Ovary (tissue), 10 donors: ENCODE measurements at places on chromosomes 3 and 15. TPM values are rescaled to one million over a fixed set of nuclear protein-coding genes. Genes with fewer than 3 reads are reported as not detected.

GRCh38 chr15:72991026-72991425 lies 61.2 kb upstream of the NEO1 start:
- H3K27ac ChIP-seq, result no peak overlapping the region
- no peak for DNase-seq
- H3K27me3 ChIP-seq, result no peaks in the 10 kb centered on the region
- no peaks in the 10 kb centered on the region for H3K36me3 ChIP-seq
- peaks cover 16% of the 10 kb centered on the region for H3K4me1 ChIP-seq
- no peak overlapping the region for H3K4me3 ChIP-seq

DNA sequence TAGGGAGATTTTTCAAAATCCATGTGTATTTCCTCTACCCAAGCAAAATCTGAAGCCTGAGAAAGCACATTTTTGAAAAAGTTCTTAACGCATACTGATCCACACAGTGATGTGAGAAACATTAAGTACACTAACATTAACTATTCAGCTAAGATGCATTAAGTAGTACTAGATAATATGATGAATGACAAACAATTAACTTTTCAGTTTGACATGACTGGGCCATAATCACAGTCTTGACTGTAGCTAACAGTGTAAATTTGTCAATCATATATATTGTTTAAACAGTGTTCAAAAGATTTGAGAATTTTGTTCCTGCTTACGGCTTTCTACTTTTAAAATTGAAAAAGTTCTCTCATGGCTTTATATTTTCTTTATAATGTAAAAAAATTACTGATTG lies 72.0 kb downstream of the CNTN3 start:
- no peaks in the 10 kb centered on the region for H3K4me1 ChIP-seq
- H3K36me3 ChIP-seq, result no peaks in the 10 kb centered on the region
- H3K4me3 ChIP-seq, result no peak overlapping the region

DNA sequence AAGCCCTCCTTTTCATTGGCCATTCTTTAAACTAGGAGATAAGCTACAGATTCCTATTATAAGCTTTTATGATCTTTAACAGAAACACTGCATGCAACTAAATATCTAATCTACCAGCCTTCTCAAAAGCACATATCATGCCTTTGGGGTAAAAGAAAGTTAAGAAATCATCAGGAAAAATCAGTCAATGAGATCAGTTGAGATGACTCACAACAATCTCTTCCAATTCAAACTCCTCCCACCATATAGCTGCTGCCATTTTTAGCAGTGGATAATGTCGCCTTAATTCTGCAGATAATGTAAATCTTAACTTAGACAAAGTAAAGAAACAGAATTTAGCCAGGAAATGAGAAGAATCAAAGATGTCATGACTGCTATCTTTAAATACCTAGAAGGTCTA lies 135.2 kb upstream of the BCL6 start:
- H3K4me1 ChIP-seq, result no peaks in the 10 kb centered on the region
- no peaks in the 10 kb centered on the region for H3K27me3 ChIP-seq
- DNase-seq, result no peak
- H3K27ac ChIP-seq, result no peak overlapping the region
- no peak overlapping the region for H3K4me3 ChIP-seq

DNA sequence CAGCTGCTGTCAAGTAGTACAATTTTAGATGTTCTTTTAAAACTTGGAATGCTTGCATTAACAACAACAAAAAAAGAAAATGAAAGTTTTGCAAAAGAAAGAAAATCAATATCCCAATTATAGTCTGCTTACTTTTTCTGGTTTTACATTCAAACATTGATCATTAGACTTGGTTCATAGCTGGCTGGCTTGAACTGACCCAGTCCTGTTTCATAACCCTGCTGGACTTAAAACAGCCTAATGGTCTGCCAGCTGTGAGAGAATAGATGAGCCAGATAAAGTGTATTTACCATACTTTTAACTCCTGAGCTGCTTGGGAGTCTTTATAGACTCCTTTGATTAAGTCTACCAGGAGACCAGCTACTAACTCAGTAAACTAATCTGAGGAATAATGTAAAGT lies 59.2 kb downstream of the PIAS1 start:
- H3K27ac ChIP-seq, result no peak overlapping the region
- DNase-seq, result no peak
- peaks cover 9% of the 10 kb centered on the region for H3K4me1 ChIP-seq

DNA sequence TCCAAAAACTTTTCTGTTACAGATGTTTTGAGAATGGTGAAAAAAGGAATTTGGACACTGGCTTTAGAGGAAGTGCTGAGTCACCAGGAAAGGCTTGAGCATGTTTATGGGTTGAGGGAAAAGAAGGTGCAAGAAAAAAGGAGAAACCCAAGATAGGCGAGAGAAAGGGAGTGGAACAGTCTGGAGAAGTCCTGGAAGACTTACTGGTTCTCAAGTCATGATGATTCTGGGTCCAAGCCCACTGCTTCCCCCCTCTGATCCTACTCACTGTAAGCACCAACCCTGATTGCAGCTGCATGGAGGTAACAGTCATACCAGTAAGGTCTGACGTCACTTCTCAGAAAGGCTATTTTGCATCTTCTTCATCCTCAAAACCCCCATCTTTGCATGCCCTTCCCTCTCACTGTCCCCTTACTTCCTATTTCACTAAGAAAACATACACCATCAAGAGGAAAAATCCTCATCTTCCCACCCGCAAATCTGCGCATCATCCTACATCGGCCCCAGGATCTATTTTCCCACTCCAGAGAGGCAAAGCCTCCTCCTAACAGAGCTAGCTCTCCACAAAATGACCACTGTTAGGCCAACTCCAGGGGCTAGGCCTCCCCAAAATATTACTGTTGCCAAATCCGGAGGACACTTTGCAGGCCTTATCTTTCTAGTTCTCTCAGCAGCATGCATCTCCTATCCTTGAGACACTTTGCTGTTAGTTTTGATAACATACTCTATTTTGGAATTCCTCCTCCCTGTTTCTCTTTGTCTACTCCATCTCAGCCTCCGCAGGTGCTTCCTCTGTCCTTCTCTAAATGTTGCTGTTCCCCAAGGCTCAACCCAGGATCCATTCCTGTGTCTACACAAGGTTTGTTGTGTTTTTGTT lies 3.2 kb upstream of the ATP13A3 start:
- no peaks in the 10 kb centered on the region for H3K36me3 ChIP-seq
- no peak overlapping the region for H3K27ac ChIP-seq
- DNase-seq, result no peak
- no peaks in the 10 kb centered on the region for H3K27me3 ChIP-seq
- H3K4me1 ChIP-seq, result peaks cover 9% of the 10 kb centered on the region

- no peaks in the 10 kb centered on the region for H3K27me3 ChIP-seq
- H3K4me1 ChIP-seq, result peaks cover 8% of the 10 kb centered on the region
- no peaks in the 10 kb centered on the region for H3K36me3 ChIP-seq
- no peak for DNase-seq
- H3K27ac ChIP-seq, result no peak overlapping the region
Observed at GRCh38 chr15:99707473-99708270, 25.6 kb downstream of the LYSMD4 start.

GRCh38 chr3:149920119-149920518 lies 50.6 kb downstream of the PFN2 start:
- H3K4me1 ChIP-seq, result peaks cover 1% of the 10 kb centered on the region
- H3K27me3 ChIP-seq, result no peaks in the 10 kb centered on the region
- no peaks in the 10 kb centered on the region for H3K36me3 ChIP-seq
- DNase-seq, result no peak
- H3K27ac ChIP-seq, result no peak overlapping the region
- no peak overlapping the region for H3K4me3 ChIP-seq

- no peak overlapping the region for H3K27ac ChIP-seq
- no peaks in the 10 kb centered on the region for H3K27me3 ChIP-seq
- no peak overlapping the region for H3K4me3 ChIP-seq
- no peaks in the 10 kb centered on the region for H3K36me3 ChIP-seq
Observed at GRCh38 chr3:66255865-66256264, 35.1 kb downstream of the SLC25A26 start.

- no peaks in the 10 kb centered on the region for H3K27me3 ChIP-seq
- DNase-seq, result no peak
- no peaks in the 10 kb centered on the region for H3K36me3 ChIP-seq
- H3K27ac ChIP-seq, result no peak overlapping the region
- H3K4me3 ChIP-seq, result no peak overlapping the region
- H3K4me1 ChIP-seq, result peaks cover 24% of the 10 kb centered on the region
Observed at GRCh38 chr15:41789236-41789635, 15.0 kb downstream of the MAPKBP1 start.

GRCh38 chr15:99993262-99993661 lies 260.0 kb upstream of the LYSMD4 start:
- no peak overlapping the region for H3K4me3 ChIP-seq
- H3K27me3 ChIP-seq, result no peaks in the 10 kb centered on the region
- no peak overlapping the region for H3K27ac ChIP-seq
- H3K4me1 ChIP-seq, result no peaks in the 10 kb centered on the region

- no peak overlapping the region for H3K4me3 ChIP-seq
- H3K27ac ChIP-seq, result no peak overlapping the region
- H3K27me3 ChIP-seq, result no peaks in the 10 kb centered on the region
- no peaks in the 10 kb centered on the region for H3K4me1 ChIP-seq
- no peak for DNase-seq
Observed at GRCh38 chr3:20999661-21000060, 751.3 kb downstream of the ZNF385D start.

DNA sequence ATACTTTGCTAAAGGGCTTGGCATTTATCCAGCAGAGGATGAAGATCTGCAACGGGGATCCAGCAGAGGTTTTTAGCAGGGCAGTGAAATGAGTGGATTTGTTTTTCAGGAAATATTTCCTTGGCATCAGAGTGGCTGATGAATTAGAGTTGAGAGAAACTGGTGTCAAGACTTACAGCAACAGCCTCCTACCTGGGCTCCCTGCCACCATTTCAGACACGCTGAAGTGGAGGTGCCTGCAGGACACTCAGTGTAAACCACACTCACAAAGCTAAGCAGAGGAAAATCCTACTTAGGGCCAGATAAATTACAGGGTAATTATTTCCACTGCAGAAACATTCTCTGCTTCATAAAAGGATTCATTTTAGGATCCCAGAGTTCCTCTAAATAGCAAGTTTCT lies 519.7 kb downstream of the FGF12 start:
- H3K4me1 ChIP-seq, result peaks cover 2% of the 10 kb centered on the region
- no peak overlapping the region for H3K27ac ChIP-seq
- H3K4me3 ChIP-seq, result no peak overlapping the region

DNA sequence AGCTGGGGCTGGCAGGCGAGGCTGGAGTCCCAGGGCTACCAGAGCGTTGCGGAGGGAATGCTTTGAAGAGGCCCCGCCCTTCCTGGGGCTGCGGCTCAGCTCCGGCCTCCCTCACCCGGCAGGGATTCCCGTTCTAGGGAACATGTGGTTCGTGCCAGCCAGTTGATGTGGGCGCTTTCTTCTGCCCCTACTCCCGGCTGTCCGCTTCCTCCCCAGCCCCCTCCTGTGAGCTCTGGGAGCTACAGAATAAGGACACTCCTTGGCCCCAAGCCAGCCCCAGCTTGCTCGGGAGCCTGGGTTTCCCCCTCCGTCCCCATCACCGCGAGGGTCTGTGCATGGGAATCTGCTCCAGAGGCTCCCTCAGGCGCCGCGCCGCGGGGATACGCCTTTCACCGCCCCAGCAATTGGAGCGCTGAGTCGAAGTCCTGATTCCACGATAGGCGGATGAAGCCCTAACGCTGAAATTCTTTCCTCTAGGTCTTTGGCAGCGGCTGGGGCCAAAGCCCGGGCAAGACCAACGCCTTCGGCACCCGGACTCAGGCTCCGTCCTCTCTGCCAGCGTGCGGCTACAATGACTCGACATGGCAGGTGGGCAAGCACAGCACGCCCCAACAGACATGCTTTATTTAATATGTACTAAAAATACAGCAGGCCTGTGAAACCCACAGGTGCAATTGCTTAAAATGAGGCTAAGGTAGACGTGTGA lies 69.5 kb downstream of the KLF15 start:
- peak; percentile 73 for DNase-seq
- peak overlapping the region; percentile 33 for H3K4me3 ChIP-seq
- no peaks in the 10 kb centered on the region for H3K27me3 ChIP-seq
- no peaks in the 10 kb centered on the region for H3K36me3 ChIP-seq

- H3K27ac ChIP-seq, result no peak overlapping the region
- no peaks in the 10 kb centered on the region for H3K36me3 ChIP-seq
- DNase-seq, result no peak
- H3K27me3 ChIP-seq, result no peaks in the 10 kb centered on the region
- no peaks in the 10 kb centered on the region for H3K4me1 ChIP-seq
Observed at GRCh38 chr3:40996382-40996781, 202.9 kb upstream of the CTNNB1 start.

DNA sequence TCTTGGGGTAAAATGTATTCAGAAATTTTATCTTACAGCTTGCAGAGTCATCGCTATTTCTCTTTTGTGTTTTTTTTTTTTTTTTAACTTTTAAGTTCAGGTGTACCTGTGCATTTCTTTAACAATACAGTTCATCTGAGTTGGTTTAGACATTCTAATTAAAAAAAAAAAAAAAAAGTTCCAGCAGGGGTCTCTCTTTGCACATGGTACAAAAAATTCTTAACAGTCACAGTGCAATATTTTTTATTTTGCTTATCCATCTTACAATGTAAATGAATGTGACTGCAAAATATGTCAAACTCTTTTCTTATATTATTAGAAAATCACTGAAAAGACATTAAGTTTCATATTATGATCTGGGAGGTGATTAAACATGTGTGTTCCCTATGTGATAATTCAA lies 47.5 kb upstream of the SLC9A9 start:
- no peak for DNase-seq
- H3K27ac ChIP-seq, result no peak overlapping the region
- H3K27me3 ChIP-seq, result no peaks in the 10 kb centered on the region

DNA sequence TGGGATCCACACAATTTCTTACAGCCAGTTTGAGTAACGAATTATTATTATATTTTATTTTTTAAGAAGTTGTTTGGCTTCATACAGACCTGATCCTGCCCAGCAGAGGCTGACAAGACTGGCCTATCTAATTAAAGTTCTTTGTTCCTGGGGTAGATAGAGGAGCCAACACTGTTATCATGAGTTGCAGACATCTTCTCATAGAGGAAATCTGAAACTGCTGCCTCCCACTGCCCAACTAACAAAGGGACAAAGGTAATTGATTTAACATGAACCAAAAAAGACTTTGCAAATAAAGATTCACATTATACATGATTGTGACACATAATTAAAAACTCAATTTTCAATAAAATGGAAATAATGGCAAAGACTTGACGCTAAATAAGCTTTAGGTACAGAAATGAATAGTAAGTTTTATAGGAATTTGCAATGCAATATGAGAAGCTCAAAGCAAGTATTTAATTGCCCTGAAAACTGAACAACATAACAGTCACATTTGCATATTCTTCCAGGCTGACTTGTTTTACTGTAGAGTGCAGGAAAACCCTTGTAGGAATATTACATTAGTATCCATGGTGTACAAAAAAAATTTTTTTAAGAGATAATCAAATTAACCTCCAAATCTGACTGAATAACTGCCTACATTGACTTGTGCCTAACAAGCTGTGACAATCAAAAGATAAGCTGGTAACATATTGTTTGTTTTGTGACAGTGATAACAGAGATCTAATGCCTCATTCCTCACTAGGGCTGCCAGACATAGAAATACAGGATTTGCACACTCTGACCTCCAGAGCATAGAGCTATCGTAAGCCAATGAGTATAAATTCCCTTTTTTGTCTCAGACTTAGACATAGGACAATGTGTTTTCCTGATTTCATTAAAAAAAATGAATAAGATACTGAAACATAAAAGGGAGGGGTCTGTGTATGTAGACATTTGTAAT lies 273.2 kb downstream of the MFSD1 start:
- no peaks in the 10 kb centered on the region for H3K4me1 ChIP-seq
- H3K4me3 ChIP-seq, result no peak overlapping the region
- no peak overlapping the region for H3K27ac ChIP-seq

The P2RY13 gene
- total RNA-seq, result 0.27 TPM

The EFHB gene
- 3.7 TPM for total RNA-seq

The MGA gene
- total RNA-seq, result 68.2 TPM

The PRSS50 gene
- total RNA-seq, result 0.23 TPM

The MB21D2 gene
- total RNA-seq, result 5.4 TPM

The STAB1 gene
- 31.3 TPM for total RNA-seq

The CYP1A2 gene
- not detected for total RNA-seq

The GOLGA6L4 gene
- 10.4 TPM for total RNA-seq

The OXTR gene
- total RNA-seq, result 14.9 TPM

The UBR1 gene
- total RNA-seq, result 26.2 TPM
